WTC11 (cell line): ENCODE measurements at places on chromosomes 3 and 15.

DNA sequence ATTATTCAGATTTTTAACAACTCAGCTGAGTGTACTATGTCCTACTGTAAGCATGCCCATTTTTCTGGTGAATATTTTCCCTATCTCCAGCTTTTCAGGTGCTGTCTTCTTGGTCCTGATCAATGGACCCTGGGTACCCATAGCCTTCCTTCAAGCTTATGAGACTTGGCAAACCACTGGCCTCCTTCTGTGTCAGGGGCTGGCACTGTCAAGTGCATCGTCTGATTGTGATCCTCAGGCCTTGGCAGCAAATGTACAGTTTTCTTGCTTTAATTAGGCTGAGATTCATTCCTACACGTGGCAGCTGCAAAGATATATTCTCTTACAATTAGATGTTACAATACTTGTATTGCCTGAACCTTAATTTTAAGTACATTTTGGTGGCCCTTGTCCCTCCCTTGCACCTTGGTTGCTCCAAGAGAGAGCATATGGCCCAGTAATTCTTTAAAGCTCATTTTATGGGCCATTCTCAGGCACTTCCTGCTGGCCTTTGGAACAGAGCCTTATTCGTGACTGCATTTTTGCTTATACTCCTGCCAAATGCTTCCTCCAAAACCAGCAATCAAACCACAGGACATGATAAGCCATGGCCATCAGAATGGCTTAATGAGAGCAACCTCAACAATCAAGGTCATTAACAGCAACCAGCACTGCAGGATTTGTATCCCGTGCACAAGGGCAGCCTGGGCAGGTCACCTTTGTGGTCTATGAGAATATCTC is 179.9 kb downstream of the CNTN6 start:
- no peak for DNase-seq

DNA sequence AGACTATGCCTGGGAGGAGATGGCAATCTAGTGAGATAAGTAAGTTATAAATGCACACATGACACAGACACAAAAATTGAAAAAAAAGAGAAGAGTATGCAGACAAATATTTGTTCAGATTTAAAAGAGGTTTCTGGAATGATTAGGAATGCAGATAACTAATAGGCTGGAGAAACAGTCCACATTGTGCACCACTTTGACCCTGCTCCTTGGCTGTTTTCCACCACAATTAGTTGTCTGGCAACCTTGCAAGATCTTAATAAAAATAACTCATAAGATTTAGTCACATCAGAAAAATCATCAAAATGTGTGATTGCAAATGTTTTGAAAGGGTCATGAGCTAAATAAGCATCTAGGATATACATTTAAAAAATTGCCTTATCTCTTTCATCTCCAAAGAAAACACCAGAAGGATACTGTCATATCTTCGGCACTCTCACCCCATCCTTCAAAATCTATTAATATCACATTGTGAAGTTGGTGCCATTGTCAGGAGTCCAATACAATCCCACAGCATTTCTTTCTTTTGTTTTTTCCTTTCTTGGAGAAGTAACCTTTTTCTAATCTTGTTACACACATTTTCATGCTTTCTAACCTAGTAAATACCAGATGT is 153.7 kb upstream of the KCNMB2 start:
- no peak for DNase-seq

DNA sequence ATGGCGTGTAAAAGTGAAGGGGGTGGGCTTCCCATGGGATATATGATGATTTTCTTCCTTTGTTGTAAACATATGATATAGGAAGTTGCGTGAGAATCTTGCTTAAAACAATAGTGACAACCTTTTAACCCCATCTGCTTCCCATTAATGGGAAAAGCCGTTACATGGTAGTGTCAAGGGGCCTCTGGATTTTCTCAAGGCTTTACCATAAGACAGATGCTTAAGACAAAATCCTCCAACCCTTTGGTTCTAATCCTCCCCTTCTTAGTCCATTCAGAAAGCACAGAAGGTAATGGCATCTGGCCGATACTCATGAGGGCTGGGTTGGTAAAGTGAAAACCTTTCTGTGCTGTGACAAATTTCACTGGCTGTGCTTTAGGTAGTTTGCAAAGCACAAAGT is 25.0 kb downstream of the DPH3 start:
- no peak for DNase-seq

- DNase-seq = no peak
These were observed 273.5 kb downstream of the FAM43A start for GRCh38 chr3:194959217-194959616.

GRCh38 chr3:126747768-126748167 is 43.7 kb downstream of the CHCHD6 start:
- no peak for DNase-seq

- DNase-seq = no peak
These were observed 564.7 kb downstream of the ROBO1 start for GRCh38 chr3:79203144-79203519.

DNA sequence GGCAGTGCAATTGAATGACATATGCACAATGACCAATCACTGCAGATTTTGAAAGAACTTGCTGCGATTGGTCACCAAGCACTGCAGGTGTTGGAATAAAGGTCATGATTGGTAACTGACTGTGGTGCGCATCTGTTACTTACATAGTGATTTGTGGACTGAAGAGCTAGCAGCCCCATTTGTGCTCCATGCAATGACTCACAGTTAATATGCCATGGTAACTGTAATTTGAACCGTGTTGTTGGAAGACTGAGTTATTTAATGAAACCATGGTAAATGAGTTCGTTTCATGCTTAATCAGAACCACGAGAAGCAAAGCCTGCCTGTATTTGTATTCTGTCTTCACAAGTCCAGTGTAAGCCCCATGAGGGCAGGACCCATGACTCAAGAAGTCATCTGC is 220.5 kb downstream of the TJP1 start:
- DNase-seq = no peak

- no peak for DNase-seq
These were observed 216.3 kb downstream of the RPLP1 start for GRCh38 chr15:69668963-69669362.

DNA sequence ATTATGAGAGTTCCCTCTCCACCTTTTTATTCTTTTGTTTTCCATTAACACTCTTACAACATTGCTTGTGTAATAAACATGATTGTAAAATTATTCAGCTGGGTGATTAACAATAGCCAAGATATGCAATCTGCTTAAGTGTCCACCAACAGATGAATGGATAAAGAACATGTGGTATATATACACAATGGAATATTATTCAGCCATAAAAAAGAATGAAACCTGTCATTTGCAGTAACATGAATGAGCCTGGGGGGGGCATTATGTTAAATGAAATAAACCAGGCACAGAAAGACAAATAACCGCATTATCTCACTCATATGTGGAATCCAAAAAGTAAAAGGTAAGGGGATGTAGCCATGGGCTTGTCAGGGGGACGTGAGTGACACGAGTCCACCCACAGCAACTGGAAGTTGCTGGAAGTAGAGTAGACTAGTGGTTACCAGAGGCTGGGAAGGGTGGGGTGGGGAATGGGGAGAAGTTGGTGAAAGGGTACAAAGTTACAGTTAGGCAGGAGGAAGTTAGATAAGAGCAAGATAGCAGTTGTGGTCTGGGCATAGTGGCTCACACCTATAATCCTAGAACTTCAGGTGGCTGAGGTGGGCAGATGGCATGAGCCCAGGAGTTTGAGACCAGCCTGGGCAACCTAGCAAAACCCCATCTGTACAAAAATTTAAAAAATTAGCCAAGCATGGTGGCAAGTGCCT is 28.7 kb upstream of the CD47 start:
- no peak for DNase-seq

GRCh38 chr3:27428446-27428845 is 55.7 kb downstream of the SLC4A7 start:
- no peak for DNase-seq

DNA sequence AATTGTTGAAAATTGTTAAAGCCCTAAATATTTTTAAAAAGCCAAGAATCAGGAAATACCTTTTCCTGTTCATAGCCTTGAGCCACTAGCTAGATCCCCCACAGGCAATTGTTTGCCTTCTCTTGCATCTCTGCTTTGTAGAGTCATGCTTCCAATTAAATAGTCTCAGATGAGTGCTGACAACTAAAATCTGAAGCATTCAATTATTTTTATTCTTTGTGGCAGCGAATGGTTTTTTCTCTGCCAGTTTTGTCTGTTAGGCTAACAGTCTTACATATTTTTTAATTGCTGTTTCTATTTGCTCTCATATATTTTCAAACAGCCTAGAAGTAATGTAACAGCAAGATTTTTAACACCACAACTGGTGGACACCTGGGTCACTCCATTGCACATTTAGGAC is 277.1 kb upstream of the GBE1 start:
- DNase-seq = no peak

- no peak for DNase-seq
These were observed 47.3 kb downstream of the HERC2 start for GRCh38 chr15:28274635-28275034.

GRCh38 chr15:65263313-65263712 is 23.4 kb downstream of the PARP16 start:
- no peak for DNase-seq

- no peak for DNase-seq
These were observed 109.7 kb upstream of the GADL1 start for GRCh38 chr3:31004025-31004678.

- DNase-seq = no peak
These were observed 33.0 kb upstream of the AMOTL2 start for GRCh38 chr3:134407239-134407625.

- DNase-seq = no peak
These were observed 87.0 kb downstream of the RAB11A start for GRCh38 chr15:65956307-65956706.

- no peak for DNase-seq
These were observed 274.5 kb downstream of the FEZF2 start for GRCh38 chr3:62098646-62099365.

DNA sequence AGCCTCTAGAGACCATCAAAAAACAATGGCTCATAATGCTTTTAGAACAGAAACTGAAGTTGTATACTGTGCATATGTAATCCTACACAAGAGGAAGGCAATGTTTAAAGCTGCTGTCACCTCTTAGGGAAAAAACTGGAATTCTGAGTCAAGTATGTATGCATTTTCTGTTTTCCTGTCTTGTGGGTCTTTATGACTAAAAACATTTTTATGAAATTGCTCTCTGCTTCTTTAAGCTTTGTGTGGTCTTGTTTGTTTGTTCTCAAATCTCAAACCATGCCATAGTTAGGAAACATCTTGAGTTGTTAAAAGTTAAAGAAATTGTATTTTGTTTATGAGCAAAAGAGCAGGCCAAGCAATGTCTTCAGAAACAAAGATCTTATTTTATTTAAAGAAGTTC is 80.9 kb upstream of the SOX2 start:
- no peak for DNase-seq

- DNase-seq = peak; percentile 89
These were observed 16.3 kb downstream of the RGMA start for GRCh38 chr15:93072411-93073394.

DNA sequence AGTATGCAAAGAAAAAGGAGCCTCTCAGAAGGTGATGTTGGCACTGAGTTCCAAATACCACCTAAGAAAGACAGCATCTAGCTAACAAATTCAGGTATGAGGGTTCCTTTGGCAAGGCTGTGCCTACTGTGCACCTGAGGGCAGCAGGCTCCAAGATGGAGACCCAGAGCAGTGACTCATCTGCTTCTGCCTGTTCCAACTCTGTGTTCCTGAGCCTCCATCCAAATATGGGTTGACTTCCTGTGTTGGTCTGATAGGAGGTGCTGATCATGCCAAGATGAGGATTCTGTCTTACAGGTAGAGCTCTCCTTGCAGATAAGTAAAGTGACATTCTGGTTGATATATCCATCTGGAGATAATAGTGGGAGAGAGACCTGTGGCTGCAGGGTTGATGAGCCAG is 26.0 kb downstream of the SV2B start:
- no peak for DNase-seq

GRCh38 chr15:67409175-67409574 is 111.8 kb upstream of the C15orf61 start:
- DNase-seq = no peak

- DNase-seq = no peak
These were observed 19.2 kb downstream of the SNX33 start for GRCh38 chr15:75666823-75667501.

GRCh38 chr15:40115670-40116093 is 7.0 kb upstream of the BMF start:
- peak; percentile 63 for DNase-seq

GRCh38 chr15:69732133-69732532 is 279.5 kb downstream of the RPLP1 start:
- no peak for DNase-seq

DNA sequence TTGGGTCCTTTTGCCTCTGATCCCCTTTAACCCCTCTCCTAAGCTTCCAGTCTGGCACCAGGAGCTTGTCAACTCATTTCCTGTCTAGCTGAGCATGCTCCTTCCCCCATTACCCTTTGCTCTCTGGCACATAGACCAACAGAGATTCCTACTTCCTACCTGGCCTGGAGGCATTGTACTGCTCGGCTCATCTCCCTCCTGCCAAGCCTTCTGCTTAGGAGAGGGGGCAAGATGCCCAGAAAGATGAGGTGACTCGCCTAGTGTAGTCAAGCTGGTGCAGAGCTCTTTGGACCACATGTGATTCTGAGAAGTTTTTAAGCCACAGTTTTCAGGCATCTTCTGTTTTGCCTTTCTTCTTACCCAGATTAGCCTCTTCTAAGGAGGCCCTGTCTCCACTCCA is 95.4 kb downstream of the ZNF621 start:
- no peak for DNase-seq

DNA sequence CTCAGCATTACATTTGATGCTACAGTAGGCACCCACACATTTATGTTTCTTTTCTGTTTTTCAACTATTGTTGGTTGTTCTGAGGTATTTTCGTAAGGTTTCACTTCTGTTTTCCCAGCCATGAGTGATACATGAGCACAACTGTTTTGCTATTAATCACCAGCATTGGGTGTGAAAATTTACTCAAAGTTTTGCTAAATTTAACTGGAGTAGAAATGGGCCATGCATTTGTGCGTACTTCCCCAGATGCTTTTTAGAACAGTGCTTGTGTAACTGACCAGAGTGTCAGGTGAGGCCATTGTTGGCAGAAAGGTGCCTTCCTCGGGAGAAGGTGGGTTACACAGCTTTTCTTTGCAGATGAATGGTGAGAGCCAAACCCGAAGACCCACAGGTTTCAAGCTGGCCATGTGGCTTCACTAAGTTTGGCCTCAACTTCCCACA is 70.4 kb downstream of the ST6GAL1 start:
- DNase-seq = no peak

- DNase-seq = peak; percentile 80
These were observed at the start of gene IQSEC1 for GRCh38 chr3:13073326-13074005. IQSEC1 (minus strand) TSS chr3:13073429; CDS start chr3:13073014, 415 bp downstream.

DNA sequence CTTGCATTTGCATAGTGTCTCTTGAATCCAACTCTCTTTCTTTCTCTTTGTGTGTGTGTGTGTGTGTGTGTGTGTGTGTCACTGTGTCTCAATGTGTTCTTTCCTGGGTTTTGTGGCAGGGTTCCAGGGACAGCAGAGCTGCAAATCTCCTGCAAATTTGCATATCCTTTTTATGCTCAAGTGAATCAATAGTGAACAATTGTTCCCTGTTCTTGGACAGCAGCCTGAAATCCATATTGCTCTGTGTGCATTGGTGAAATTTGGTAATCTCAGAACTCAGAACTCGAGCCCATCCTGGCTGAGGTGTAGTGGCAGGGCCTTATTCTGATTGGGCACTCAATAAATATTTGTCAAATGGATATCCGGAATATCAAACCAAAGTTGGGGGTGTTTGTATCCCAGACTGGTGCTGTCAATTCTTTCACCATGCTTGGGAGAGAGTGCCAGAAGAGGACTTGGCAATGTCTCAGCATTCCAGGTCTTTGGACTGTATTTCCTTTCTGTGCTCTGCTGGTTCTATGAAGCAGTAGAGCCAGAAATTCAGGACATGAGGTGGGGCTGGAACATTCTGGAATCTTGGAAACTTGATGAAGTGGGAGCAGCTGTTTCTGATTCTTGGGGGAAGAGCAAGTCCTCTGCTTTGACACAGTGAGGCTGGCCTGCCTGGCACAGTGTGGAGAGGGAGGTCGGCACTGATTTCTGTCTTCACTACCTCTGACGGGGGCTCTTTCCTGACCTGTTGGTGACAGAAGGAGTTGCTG is 380.6 kb upstream of the C2CD4B start:
- DNase-seq = no peak
